ENCODE measurements at places on chromosomes 11 and 22. TPM values are rescaled to one million over a fixed set of nuclear protein-coding genes. Genes with fewer than 3 reads are reported as not detected.

C22orf23 gene
- 0.64 TPM for polyA plus RNA-seq

HIPK3 gene
- polyA plus RNA-seq, result 5.5 TPM

OR52E2 gene
- polyA plus RNA-seq, result not detected

SLC5A4 gene
- polyA plus RNA-seq, result 0.16 TPM

ANKK1 gene
- polyA plus RNA-seq, result not detected

B3GAT3 gene
- polyA plus RNA-seq, result 16.6 TPM

KRTAP5-8 gene
- polyA plus RNA-seq, result not detected

MYOD1 gene
- not detected for polyA plus RNA-seq

ADM2 gene
- polyA plus RNA-seq, result 3.3 TPM

CCDC82 gene
- 45.8 TPM for polyA plus RNA-seq

IL10RA gene
- not detected for polyA plus RNA-seq

BTG4 gene
- polyA plus RNA-seq, result 0.21 TPM

HBG1 gene
- polyA plus RNA-seq, result not detected

Measured in GM23338 (cell line).